Activated T-cell treated with anti-CD3 and anti-CD28 coated beads, Interleukin-2, amount 50 U/mL, for 24 hours (primary cell): ENCODE measurements at places on chromosomes 1 and 21.

- no peak for DNase-seq
Observed at GRCh38 chr21:31766899-31767298, 35.0 kb upstream of the SCAF4 start.

DNA sequence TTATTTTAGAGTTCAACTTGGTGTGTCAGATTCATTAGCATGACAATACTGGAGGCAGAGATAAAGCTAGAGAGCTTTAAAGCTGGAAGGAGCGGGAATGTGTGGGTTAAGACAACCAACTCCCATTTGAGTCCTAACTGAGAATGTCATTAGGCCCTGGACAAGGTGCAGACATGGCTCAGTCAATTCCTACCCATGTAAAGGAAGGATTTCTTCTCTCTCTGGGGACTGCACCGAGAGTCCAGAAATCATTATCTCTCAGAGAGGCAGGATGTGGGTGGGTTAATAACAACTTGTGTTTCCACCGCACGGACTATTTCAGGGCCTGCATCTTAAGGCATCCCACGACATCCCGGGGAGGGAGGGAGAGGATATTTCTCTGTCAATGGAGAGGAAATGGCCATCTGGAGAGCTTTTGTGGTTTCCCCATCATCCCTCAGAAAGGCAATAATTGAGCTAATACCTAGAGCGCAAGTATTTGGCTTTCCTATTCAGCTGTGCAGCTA is 46.7 kb upstream of the SARS1 start:
- no peak for DNase-seq

- peak; percentile 8 for DNase-seq
Observed at GRCh38 chr1:2612591-2613365, 20.0 kb downstream of the MMEL1 start.

DNA sequence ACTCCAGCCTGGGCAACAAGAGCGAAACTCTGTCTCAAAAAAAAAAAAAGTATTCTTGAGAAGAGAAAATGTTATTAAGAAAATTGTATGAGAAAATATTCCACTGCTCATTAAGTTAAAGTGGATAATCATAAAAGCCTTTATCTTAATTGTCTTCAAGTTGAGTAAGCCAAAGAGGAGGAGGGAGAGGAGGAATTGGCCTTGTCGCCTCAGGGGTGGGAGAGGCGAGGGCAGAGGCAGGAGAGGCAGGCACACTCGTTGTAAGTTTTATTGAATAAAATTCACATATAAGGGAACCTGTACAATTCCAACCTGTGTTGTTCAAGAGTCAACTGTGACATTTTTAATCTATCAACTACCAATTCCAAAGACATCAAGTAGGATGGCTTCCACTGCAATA is 820.3 kb downstream of the USP25 start:
- no peak for DNase-seq

GRCh38 chr1:218383051-218383450 is 37.9 kb downstream of the TGFB2 start:
- no peak for DNase-seq

- DNase-seq, result no peak
Observed at GRCh38 chr1:230747890-230748800, 957 bp downstream of the CAPN9 start.

GRCh38 chr1:36906555-36906954 is 127.8 kb downstream of the GRIK3 start:
- DNase-seq, result no peak

DNA sequence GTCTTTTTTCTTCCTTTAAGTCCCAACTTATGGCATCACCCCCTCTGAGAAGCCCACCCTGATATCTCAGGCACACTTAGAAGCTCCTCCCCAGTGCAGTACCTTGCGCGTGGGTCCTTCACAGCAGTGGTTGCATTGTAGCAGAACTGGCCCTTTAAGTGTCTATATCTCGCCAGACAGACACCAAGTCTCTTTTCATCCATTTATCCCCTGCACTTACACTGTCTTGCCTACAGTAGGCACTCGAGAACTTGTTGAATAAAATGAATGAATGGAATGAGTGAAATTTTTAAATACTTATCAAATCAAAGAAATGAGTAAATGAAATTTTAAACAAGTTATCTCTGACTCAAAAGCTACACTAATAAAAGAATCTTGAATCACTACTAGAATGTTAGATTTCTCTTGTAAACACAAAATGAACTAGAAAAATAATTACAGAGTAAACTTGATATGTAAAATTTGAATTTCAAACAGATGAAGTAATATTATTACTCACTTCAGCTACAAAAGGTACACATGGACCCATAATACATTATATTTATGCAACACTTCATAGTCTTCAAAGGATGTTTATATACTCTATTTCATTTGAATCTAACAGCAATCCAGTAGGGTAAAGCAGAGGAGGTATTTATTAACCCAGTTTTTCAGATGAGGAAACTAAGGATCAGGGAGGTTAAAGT is 54.7 kb upstream of the MAN1A2 start:
- DNase-seq, result no peak
